NAMALWA (cell line): ENCODE measurements at places on chromosomes 6 and 20.

GRCh38 chr6:110284855-110285254, 73.3 kb downstream of the METTL24 start:
- DNase-seq = no peak

GRCh38 chr6:56268266-56268665, 20.9 kb upstream of the COL21A1 start:
- DNase-seq = no peak

DNA sequence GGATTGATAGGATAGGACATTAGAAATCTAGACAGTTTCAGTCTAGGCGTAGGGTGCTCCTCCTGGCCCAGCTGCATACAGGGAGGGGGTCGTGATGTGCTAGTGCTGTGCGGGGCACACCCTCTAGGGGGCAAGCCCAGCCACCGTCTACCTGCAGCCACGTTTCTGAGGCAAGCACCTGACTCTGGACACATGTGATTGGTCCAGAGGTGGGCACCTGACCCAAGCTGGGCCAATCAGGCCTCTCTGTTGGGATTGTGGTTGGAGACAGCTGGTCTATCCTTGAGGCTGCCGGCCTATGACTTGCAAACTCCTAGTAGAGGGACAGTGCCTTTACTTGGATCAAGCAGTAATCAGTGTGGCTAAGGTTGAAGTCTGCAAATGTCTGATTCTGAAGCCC, 317.1 kb downstream of the BMP7 start:
- peak; percentile 45 for DNase-seq

DNA sequence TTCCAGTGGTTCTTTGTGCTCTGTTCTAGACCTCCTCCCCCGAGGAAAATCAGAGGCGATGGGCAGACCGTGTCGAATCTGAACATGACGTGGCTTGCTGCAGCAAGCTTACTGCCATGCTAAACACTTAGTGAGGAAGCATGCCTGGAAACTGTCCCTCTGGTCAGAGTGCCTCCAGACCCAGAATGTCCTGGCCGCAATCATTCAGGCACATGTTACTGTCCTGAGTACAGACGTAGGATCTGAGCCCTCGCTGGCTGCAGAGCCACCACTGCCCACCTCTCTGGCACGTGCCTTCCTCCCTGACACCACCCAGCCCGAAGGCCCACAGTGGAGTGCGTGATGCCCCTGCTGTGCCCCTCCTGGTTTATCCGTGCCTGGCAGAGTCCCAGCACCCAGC, 163.6 kb downstream of the SYNDIG1 start:
- DNase-seq = no peak

DNA sequence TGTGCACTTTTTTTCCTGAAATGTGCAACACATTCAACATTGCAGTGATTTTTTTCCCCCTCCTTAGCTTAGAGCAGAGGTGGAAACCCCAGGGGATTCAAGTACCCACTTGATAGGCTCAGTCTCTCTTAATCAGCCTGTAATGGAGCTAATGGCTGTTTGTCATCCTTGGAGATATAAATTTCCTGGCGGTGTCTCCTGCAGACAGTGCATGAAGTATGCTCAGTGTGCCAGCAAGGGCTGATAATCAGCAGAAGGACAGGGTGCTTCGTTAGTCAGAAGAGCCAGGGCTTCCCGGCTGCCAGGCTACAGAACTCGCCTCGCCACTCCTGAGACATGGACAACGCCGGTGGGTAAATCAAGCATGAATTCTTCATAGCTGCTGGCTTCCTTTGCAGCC, 69.8 kb upstream of the PHACTR2 start:
- DNase-seq = no peak

GRCh38 chr6:41713650-41714291, 21.6 kb downstream of the TFEB start:
- DNase-seq = no peak

GRCh38 chr6:111646942-111647341, 41.3 kb upstream of the TRAF3IP2 start:
- DNase-seq = no peak

- no peak for DNase-seq
These were observed 37.6 kb upstream of the MPC1 start for GRCh38 chr6:166420351-166420750.

DNA sequence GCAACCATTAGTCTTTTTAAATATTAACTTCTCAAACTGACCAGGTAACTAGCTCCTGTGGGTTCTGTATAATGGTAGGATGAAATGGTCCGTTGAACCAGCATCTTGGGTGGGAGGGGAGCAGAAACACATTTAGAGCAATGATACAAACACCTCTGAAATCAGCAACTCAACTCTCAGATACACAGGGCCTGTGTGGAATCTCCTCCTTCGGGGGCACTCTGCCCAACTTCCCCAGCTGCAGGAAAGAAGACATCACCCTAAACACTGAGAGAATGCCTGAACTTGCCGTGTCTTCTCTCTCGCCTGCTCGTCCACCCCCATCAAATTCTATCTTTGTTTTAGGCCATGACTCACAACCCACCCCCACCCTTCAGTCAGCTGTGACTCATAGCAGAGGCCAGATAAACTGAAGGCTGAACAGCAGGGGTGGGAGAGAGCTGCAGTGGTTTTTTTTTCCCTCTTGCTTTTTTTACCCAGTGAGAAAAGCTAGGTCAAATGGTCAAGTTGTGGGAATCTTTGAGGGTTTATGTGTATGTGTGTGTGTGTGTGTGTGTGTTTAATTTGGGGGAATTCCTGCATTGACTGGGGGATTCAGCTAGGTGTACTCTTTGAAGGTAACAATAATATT, 593.4 kb upstream of the JAG1 start:
- no peak for DNase-seq

- DNase-seq = no peak
These were observed 89.6 kb downstream of the AIG1 start for GRCh38 chr6:143150281-143150680.

GRCh38 chr6:80165143-80165542, 58.7 kb downstream of the BCKDHB start:
- no peak for DNase-seq

DNA sequence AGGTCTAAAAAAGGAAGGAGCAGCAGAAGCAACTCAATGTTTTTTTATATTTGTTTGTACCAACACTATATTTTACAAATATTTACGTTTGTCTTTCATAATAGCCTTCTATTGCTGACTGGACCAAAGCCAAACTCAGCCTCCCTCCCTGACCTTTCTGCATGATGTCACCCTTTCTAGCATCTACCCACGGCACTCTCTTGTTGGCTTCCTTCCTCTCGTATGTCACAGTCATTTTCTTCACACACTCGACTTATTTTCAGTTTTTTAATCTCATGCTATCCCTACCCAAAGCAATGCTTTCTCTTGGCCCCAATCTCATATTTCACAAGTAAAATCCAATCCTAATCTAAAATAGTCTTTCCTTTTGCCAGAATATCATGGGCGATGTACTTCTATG, 16.3 kb upstream of the FAM8A1 start:
- no peak for DNase-seq

DNA sequence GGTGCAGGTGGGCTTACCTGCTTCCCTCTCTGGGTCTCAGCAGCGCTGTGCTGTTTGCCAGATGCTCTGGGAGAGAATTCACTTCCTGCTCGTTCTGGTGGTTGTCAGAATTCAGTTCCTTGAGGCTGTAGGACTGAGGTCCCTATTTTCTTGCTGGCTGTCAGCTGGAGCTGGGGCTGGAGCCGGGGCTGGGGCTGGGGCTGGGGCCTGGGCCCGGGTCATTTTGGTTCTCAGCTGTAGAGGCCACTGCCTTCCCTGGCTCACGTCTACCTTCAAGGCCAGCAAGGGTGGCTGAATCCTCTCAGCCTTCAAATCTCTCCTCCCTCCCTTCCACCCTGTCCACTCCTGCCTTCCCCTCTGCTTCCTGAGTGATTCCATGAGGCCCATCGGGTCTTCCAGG, 16.8 kb upstream of the PHACTR3 start:
- no peak for DNase-seq

GRCh38 chr6:114576330-114576729, 233.5 kb upstream of the HS3ST5 start:
- DNase-seq = no peak

DNA sequence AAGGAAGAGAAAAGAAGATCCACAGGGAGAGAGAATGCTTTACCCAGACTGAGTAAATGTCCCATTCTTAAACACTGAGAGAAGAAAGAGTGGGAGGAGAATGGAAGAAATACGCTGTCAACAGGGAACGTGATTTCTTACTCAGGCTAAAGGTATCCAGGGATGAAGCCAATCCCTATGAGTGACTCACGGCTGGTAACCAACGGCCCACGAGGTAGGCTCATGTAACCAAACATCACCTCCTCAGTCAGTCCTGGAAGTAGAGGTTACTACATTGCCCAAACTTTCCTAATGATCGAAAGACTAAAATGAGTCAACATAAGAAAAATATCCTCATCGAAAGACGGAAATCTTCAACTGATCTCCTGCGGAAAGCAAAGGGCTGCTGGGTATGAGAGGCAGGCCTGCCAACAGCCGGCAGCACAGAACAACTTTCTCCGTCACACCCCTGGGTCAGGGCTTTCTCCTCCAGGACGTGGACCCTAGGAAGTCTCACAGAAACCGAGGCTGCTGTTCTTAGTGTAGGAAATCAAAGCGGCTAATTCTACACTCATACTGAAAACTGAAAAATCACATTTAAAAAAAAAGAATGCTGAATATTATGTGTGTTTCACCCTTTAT, 292.6 kb downstream of the GMDS start:
- DNase-seq = no peak

GRCh38 chr6:151442371-151442770, 9.6 kb downstream of the RMND1 start:
- DNase-seq = no peak

- peak; percentile 4 for DNase-seq
These were observed 3.9 kb downstream of the DOK5 start for GRCh38 chr20:54479138-54479906.

- DNase-seq = no peak
These were observed 101.0 kb downstream of the LCA5 start for GRCh38 chr6:79436241-79436640.

- DNase-seq = no peak
These were observed 28.3 kb upstream of the FBXO30 start for GRCh38 chr6:145842693-145843546.

DNA sequence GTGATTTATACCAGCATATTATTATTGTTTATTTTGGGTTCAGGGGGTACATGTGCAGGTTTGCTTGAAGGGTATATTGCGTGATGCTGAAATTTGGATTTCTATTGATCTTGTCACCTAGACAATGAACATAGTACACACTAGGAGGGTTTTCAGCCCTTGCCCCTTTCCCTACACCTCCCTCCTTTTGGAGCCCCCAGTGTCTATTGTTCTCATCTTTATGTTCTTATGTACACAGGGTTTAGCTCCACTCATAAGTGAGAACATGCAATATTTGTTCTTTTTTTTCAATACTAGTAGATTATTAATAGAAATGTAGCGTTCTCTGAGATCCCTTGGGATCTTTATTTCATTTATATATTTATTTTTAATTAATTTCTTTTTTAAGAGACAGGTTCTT, 79.2 kb upstream of the MRAP2 start:
- no peak for DNase-seq

DNA sequence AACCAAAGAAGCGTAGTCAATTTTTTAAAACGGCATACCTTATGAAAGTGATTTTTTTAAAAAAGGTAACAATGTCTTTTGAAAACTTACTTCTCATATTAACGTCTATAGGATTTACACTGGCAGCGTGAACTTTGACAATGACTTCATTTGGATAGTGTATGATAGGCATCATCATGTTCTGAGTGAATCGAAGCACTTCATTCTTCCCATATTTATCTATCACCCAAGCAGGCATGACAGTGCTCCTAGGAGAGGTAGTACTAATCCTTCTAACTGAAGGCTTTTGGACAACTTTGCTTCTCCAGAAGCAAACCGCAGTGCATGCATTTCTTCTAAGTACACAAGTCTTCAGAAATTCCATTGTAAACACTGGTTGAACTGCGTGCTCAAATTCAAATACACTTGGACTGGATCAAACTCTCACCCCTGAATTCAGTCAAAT, 618 bp downstream of the RTN4IP1 start:
- DNase-seq = no peak

- no peak for DNase-seq
These were observed 1579.3 kb downstream of the HACE1 start for GRCh38 chr6:103280417-103280816.

GRCh38 chr6:64083261-64083660, 447.7 kb downstream of the PHF3 start:
- no peak for DNase-seq

- no peak for DNase-seq
These were observed 191.1 kb downstream of the EYA4 start for GRCh38 chr6:133432021-133432989.

DNA sequence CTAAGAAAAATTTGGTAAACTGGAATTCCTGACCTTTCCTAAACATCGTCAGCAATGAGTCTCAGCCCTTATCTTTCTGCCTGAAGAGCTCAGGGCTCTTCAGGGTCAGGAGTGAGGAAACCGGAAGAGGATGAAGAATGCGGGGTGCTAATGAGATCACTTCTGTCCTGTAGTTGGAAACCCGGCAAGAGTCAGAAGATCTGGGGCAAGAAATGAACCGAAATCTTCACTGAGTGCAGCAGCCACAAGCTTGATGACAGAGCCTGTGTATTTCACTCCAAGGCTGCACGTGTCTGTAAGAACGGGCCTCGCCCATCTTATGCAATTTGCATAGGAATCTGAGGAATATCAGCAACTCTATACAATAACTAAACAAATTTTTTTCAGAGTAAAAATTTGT, 60.4 kb upstream of the QKI start:
- no peak for DNase-seq

DNA sequence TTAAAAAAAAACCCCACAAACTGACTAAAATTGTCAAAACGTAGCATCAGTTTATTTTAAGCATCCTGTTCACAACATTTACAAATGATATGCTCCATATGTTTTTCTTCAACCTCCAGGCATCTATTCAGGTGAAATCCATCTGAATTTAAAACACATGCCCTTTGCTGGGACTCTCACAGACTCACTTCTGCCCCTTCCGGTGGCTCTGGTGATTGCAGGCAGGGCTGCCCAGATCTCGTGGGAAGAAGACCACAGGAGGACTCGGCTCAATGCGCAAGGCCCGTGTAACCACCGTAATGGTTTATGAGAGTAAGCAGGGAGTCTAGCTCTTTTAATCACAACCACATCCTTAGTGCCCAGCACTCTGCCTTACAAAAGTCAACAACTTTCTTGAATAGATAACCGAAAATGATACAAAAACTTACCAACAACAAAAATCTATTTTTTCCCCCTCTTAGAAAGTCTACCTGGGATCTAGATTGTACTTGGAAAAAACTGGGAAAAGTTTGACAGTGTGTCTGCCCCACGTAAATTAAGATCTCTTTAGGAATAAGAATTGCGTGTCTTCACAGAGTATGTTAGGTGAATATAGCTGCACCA, 139.1 kb downstream of the KIF16B start:
- DNase-seq = peak; percentile 75
